GM23338 (cell line): ENCODE measurements at places on chromosomes 6 and 20.

GRCh38 chr6:72939004-72939403 lies 286.3 kb downstream of the KHDC1L start:
- DNase-seq, result no peak

DNA sequence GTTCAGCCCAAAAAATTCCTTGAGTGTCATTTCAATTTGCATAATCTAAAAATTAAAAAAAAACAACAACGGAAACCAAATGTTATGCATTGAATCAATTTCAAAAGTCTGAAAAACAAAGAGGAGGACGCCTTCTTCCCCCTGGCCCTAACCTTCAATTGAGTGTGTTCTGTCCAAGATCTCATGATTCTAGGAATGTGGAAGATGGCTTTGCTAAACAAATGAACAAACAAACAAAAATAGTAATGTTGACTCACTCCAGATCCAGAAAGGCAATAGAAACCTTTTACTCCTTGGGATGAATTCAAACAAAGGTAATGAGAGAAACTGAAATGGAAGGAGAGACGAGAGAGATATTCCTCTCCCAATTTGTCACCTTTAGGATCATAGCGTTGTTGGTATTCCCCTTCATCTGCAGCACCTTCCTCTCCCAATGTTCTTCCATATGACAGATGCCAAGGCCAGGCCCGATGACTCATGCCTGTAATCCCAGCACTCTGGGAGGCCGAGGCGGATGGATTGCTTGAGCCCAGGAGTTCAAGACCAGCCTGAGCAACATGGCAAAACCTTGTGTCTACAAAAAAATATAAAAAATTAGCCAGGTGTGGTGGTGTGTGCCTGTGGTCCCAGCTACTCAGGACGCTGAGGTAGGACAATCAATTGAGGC lies 109.2 kb upstream of the ADGRF1 start:
- no peak for DNase-seq

DNA sequence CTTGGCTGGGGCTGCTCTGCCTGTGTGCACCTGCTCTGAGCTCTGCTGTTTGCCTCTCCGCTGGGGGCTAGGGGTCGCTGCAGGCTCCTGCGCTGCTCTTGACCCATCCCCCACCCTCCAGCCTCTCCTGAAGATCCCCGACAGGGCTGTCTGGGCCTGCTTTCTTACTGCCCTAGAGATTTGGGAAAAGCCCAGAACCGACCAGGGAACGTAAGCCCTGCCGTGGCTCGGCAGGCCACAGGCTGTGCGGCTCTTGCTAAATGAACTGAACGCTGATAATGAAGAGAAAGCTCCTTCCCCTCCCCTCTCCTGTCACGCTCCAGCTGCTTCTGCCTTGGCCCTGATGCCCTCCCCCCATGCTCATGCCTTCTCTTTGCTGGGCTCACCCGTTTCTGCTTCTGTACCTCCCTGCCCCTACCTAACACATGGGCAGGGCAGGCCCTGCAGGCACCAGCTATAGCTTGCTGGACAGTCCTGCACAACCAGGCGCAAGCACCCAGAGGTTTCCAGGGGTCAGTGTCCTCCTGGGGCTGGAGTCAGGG lies 32.0 kb upstream of the PCMTD2 start:
- peak; percentile 92 for DNase-seq

GRCh38 chr6:115902436-115902835 lies 158.3 kb downstream of the FRK start:
- DNase-seq, result no peak

DNA sequence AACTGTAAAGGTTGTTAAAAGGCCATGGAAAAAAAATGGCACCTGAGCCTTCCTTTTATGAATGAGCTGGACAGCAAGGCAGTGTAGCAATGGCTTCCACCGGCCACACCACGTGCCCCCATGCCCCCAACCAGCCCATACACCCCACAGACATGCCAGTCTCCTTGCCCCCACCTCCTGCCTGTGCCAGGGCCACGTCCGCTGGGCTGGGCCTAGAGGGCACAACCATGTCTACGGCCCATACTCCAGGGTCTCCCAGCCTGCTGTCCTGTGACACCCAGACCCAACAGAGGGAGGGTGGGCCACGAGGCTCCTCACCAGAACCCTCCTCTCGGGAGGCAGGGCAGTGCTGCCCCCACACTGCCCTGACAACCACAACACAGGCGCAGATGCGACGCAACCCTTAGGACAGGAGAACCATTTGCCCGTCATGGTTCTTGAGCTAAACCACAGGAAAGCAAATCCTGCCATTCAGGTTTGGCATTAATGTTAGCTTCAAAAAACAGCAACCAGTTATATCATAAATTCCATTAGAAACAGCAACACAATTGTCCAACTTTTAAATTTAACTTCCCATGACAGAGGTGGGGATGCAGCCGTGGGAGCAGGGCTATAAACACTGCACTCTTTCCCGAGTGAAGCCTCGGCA lies 50.7 kb downstream of the TAF4 start:
- no peak for DNase-seq

DNA sequence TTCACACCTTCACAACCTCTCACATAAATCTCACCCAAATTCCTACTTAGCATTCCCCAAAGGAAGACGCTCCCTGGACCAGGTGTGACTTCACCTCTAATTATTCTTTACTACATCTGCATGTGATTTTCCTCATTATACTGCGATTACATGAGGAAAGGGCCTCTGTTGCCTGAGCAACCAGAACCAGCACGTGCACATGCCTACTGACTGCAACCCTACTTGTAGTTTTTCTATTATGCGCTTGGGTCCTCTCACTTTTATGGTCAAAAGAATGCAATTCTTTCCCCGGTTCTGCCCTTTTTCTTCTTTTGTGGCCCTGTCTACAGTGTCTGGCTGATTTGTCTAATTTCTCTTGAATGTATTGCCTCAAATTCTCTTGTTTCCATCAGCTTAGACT lies 20.4 kb upstream of the ANKEF1 start:
- DNase-seq, result peak; percentile 2

- DNase-seq, result no peak
Measured at GRCh38 chr6:149060300-149060984, 257.1 kb upstream of the TAB2 start.

DNA sequence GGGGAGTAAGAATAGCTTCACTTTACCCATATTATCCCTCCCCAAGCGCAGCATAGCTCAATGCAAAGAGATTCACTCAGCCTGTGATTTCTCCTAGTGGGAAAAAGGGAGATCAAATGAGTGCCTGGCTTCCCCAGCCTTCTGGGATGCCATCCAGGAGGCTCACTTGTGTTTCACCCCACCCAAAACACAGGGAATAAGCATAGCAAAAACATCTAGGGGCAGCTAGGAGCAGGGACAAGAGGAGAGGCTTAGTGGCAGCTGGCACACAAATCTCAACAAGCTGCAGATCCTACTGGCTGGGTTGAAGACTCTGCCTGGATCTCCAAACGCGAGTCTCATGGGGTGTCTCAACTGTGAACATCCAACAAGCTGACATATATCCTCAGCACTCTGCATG lies 715.8 kb downstream of the RNF144B start:
- no peak for DNase-seq

DNA sequence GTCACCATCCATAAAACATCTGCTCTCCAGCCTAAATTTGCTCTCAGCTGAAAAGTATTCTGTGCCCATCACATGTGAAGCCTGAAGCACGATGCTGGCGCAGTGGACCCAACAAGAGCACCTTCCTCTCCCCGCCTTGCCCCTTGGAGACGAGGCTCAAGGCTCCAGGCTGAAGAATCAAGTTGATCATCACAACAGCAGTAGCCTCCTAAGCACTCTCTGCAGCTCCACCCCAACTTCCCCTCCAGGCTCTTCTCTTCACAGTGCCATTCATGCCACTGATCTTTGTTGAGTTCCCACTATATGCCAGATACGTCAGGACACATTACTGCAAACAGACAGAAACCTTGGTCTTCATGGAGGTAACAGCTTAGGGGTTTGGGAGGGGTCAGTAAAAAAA lies 41.6 kb upstream of the ZNF217 start:
- no peak for DNase-seq

GRCh38 chr20:40232273-40232672 lies 456.8 kb downstream of the MAFB start:
- no peak for DNase-seq

- peak; percentile 65 for DNase-seq
Measured at GRCh38 chr6:159969204-159969912, 476 bp downstream of the IGF2R start.

GRCh38 chr6:100774681-100775080 lies 106.4 kb downstream of the ASCC3 start:
- no peak for DNase-seq

DNA sequence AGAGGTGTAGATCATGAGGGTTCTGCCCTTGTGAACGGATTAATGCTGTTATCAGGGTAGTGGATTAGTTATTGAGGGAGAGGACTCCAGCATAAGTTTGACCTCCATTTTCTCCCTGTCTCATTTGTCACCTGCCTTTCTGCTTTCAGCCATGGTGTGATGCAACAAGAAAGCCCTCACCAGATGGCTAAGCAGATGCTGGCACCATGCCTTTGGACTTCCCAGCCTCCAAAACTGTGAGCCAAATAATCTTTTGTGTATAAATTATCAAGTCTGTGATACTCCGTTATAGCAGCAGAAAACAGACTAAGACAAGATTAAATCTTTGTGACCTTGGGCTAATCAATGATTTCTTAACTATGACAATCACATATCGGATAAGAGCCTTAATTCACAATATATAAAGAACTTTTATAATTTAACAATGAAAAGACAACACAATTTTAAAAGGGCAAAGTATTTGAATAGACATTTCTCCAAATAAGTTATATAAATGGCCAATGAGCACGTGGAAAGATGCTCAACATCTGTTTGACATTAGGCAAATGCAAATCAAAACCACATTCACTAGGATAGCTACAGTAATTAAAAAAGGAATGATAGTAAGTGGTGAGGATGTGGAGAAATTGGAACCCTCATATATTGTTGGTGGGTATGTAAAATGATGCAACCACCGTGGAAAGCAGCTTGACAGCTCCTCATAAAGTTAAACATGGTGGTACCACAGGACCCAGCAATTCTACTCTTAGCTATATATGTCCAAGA lies 45.3 kb upstream of the IFNGR1 start:
- DNase-seq, result no peak

DNA sequence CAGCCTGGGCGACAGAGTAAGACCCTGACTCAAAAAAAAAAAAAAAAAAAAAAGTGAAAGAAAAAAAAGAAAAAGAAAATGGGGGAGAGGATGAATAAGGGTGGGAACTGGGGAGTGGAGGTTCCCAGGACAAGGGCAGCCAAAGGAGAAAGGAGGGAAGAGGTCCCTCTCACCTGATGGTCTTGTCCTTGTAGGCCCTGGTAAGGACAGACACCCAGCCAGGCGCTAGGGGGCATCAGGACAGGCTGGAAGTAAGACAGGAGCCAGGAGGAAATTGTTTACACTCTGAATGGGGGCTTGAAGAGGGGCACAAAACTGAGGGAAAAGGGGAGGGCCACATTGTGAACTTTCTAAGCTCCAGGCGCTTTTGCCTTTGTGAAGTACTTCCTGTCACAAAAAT lies 2.3 kb upstream of the ALDH5A1 start:
- peak; percentile 74 for DNase-seq

- DNase-seq, result no peak
Measured at GRCh38 chr6:170248861-170249600, 41.8 kb downstream of the DLL1 start.

DNA sequence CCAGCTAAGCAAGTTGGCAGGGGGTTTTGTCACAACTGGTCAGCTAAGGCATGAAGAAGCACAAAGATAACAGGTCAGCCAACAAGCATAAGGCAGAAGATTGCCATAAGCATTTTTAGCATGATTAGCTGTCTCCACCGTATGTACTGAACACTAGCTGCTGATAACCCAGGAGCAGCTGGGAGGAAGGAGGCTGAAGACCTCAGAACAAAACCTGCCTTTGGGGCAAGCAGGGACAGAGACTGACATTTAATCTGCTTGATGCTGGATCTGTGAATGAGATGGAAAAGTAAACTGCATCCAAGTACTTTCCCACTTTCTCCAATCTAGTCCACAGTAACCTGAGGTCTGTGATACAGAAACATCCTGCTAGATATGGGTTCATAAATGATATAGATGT lies 353.0 kb upstream of the MAP3K7 start:
- no peak for DNase-seq

DNA sequence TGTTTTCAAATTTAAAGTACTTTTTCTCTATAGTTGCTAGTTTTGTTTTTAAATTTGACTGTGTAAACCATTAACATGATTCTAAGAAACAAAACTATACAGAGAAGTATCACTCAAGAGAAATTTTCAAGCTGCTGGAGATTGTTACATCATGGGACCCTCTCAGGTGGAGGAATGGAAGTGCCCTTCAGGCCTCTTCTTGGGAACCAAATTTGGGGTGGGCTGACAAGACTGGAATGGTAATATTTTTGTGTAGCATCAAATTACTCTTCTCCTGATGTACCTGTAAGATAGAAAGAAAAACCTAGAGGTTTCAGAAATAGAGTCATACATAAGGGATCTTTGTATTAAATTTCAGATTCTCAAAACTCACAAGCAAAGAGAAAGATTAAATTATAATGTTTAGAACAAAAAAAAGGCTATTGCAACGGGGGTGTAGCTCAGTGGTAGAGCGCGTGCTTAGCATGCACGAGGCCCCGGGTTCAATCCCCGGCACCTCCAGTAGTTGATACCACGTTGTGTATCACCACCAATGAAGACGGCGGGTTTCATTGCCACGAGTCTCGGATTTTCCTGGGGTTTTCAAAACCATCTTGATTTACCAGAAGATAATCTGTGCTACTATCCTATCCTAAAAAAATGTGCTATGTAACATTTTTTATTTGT lies 193.7 kb downstream of the GPX5 start:
- DNase-seq, result peak; percentile 72

DNA sequence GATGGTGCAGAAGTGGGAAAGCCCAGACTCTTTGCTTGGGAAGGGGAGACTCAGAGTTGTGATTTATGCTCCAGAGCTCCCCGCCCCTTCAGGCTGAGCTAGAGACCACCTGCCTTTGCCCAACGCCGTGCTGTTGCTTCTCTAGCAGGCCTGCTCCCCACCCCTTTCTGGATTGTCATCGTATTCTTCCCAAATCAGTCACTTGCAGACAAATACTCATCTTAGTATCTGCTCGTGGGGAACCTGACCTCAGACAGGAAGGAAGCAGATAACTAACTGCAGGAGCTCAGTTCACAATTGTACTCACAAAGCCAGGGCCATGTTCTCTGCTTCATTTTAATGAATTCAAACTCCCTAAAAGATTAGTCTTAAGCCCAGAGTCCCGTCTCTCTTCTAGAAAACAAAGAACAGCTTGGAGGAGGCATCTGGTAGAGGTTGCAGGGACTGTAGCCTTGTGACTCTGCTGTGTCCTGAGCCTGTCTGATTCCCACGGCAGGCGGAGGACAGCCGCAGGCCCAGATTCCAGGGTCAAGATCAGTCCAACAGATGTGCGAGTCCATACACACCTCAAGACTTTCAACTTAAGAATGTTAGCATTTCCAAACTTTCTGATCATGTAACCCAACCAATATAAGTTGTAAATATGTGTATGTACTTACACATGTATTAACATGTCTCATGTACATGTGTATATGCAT lies 57.2 kb upstream of the GGTLC1 start:
- DNase-seq, result no peak

DNA sequence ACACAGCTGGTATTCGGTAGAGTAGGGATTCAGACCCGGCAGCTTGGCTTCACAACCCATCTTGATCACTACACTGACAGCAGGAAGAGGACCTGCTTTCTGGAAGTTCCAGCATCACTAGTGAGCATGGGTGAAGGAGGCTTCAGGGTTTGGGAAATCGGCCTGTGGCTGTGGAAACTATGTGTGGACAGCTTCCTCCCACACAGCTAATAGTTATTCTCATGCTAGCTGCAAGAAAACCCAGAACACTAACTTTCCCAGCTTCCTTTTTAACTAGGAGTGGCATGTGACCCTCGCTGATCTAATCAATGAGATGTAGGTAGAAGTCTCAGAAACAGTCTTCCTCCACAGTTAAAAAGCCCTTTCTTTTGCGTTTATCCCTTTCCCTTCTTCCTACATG lies 36.3 kb upstream of the SIRPA start:
- no peak for DNase-seq

GRCh38 chr6:24149836-24150235 lies 23.8 kb downstream of the NRSN1 start:
- no peak for DNase-seq
